ENCODE measurements at places on chromosomes 2 and 18.
A peak's percentile ranks its signal among the peaks of the same experiment; 100 is the strongest.

GRCh38 chr2:111896024-111896423 lies 2.4 kb upstream of the MERTK start:
- DNase-seq, result no peak

GRCh38 chr2:110741491-110741980 lies 9.2 kb downstream of the ACOXL start:
- no peak for DNase-seq

DNA sequence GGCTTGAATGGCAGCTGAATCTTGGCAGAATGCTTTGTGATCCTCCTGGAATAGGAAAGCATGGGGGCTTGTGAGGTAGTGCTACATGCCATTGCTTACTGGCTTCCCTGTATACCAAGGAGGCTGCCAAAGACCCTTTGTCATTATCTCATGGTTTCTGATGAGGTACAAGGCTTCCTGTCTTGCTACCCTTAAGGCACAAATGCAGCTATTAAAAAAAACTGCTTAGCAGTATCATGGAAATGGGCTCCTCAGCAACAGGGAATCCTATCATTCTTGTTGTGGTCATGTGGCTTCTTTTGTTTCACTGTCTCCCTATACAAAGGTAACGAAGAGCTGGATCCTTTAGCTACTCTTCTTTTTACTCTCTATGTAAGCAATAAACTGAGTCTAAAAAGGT lies 6.6 kb upstream of the KANSL1L start:
- DNase-seq, result no peak

DNA sequence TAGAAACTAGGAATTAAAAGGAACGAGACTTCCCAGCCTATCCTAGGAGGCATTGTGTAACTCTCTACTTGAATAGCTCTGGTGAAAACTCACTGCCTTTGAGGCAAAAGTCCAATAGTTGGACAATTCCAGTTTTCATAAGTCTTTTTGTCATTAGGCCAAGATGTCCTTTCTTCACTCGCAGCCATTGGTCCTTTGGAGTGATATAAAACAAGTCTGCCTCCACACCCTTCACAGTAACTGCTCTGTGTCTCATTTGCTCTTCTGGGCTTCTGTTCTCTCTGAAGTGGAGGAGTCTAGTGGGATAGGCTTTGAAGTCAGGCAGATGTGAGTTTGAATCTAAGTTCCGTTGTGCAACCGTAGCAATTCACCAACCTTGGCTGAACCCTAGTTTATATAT lies 28.2 kb downstream of the ANTXR1 start:
- DNase-seq, result no peak

DNA sequence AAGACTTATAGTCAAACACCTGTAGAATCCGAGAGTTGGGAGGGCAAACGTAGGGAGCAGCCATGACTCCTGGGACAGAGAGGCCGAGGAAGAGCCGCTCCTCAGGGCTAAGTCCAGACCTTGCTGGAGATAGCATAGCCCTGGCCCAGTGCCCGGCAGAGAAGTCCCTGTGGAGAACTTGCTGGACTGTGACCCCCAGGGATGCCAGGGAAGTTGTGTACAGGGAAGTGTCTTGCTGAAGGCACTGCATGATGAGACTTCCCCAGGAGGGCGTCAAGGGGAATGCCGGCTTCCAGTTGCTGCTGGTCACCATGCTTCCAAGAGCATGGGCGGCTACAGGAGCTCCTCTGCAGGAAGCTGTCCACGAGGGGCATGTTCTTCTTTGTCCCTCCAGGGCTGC lies 8.6 kb upstream of the CNDP1 start:
- DNase-seq, result no peak

- no peak for DNase-seq
Measured at GRCh38 chr2:85073033-85073432, 60.2 kb upstream of the TCF7L1 start.

- DNase-seq, result no peak
Measured at GRCh38 chr2:227082286-227082685, 81.7 kb downstream of the COL4A4 start.

DNA sequence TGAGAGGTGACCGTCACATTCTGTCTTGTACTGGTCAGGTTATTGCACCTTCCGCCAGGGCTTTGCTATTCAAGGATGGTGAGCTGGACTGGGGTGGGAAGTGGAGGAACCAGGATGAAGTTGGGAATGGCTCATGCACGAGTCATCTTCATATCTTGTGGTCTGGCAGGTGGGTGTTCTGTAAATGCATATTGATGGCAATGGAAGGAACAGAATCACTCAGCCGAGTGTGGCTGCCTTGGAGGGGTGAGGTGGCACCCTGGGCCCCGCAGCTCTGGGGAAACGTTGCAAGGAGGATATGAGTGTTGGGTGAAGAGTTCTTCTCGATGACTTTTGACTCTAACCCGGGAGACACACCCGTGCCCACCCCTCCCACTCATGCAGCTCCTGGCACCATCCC lies 1.2 kb downstream of the NEU2 start:
- no peak for DNase-seq

- DNase-seq, result no peak
Measured at GRCh38 chr2:26245810-26246209, 1.1 kb downstream of the HADHB start.

GRCh38 chr18:59054496-59055287 lies 85.0 kb upstream of the SEC11C start:
- peak; percentile 26 for DNase-seq

All from NCI-H1417 (cell line).